ENCODE measurements at places on chromosomes 3 and 15.

- no peaks in the 10 kb centered on the region for H3K4me1 ChIP-seq
- H3K4me3 ChIP-seq, result no peak overlapping the region
- no peak overlapping the region for H3K27ac ChIP-seq
- H3K36me3 ChIP-seq, result peaks cover 2% of the 10 kb centered on the region
- no peaks in the 10 kb centered on the region for H3K27me3 ChIP-seq
Measured at GRCh38 chr3:52754373-52754772, 16.4 kb downstream of the NEK4 start.

DNA sequence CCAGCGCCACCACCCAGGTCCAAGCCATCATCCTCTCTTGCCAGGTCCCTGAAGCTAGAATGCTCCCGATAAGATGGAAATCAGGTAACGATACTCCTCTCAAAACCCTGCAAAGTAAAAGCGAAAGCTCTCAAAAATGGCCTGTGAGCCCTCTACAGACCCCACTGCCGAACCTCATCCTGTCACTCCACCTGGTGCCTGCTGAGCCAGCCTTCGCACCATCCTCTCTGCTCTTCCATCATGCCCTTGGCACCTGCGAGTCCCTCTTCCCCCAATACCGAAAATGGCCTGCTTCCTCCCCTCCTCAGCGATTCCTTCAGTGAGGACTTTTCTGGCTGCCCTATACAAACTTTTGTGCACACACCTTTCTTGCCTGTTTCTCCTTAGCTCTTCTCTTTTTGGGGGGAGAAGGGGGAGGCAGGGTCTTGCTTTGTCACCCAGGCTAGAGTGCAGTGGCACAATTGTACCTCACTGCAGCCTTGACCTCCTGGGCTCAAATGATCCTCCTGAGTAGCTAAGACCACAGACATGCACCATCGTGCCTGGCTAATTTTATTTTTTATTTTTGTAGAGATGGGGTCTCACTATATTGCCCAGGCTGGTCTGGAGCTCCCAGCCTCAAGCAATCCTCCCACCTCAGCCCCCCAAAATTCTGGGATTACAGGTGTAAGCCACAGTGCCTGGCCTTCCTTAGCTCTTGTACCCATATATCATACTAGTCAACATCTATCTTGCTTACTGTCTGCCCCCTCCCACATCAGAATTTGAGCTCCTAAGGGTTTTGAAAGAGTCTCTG, 3.0 kb downstream of the IDH2 start:
- H3K27me3 ChIP-seq, result no peaks in the 10 kb centered on the region
- no peaks in the 10 kb centered on the region for H3K36me3 ChIP-seq
- peak overlapping the region; percentile 91 for H3K27ac ChIP-seq
- no peak overlapping the region for H3K4me3 ChIP-seq
- H3K4me1 ChIP-seq, result peaks cover 17% of the 10 kb centered on the region
- no peak for DNase-seq

- no peak for DNase-seq
- H3K27ac ChIP-seq, result no peak overlapping the region
- H3K4me1 ChIP-seq, result no peaks in the 10 kb centered on the region
- H3K36me3 ChIP-seq, result no peaks in the 10 kb centered on the region
Measured at GRCh38 chr3:148605521-148605920, 92.2 kb upstream of the AGTR1 start.

- DNase-seq, result no peak
- no peaks in the 10 kb centered on the region for H3K36me3 ChIP-seq
- H3K4me3 ChIP-seq, result peak overlapping the region; percentile 36
- H3K4me1 ChIP-seq, result no peaks in the 10 kb centered on the region
- no peaks in the 10 kb centered on the region for H3K27me3 ChIP-seq
Measured at GRCh38 chr3:183427196-183427875, 1.1 kb downstream of the MCF2L2 start.

GRCh38 chr15:86235667-86236066, 156.0 kb downstream of the AGBL1 start:
- DNase-seq, result no peak
- H3K4me1 ChIP-seq, result no peaks in the 10 kb centered on the region
- H3K4me3 ChIP-seq, result no peak overlapping the region
- H3K27ac ChIP-seq, result no peak overlapping the region
- no peaks in the 10 kb centered on the region for H3K27me3 ChIP-seq

- no peaks in the 10 kb centered on the region for H3K4me1 ChIP-seq
- no peak for DNase-seq
- H3K36me3 ChIP-seq, result no peaks in the 10 kb centered on the region
- no peak overlapping the region for H3K27ac ChIP-seq
Measured at GRCh38 chr3:52171514-52172261, 17.5 kb upstream of the POC1A start.

GRCh38 chr3:45130476-45130875, 15.7 kb downstream of the CDCP1 start:
- H3K27me3 ChIP-seq, result no peaks in the 10 kb centered on the region
- H3K36me3 ChIP-seq, result no peaks in the 10 kb centered on the region
- peak overlapping the region; percentile 68 for H3K27ac ChIP-seq
- H3K4me3 ChIP-seq, result no peak overlapping the region
- H3K4me1 ChIP-seq, result peaks cover 16% of the 10 kb centered on the region

GRCh38 chr3:141000027-141000663, 51.0 kb upstream of the SPSB4 start:
- DNase-seq, result peak; percentile 46
- no peak overlapping the region for H3K4me3 ChIP-seq
- no peaks in the 10 kb centered on the region for H3K27me3 ChIP-seq
- no peak overlapping the region for H3K27ac ChIP-seq

Measured in uterus (tissue), 4 donors.